ENCODE measurements at places on chromosomes 5 and 9. TPM values are rescaled to one million over a fixed set of nuclear protein-coding genes. Genes with fewer than 3 reads are reported as not detected.

DNA sequence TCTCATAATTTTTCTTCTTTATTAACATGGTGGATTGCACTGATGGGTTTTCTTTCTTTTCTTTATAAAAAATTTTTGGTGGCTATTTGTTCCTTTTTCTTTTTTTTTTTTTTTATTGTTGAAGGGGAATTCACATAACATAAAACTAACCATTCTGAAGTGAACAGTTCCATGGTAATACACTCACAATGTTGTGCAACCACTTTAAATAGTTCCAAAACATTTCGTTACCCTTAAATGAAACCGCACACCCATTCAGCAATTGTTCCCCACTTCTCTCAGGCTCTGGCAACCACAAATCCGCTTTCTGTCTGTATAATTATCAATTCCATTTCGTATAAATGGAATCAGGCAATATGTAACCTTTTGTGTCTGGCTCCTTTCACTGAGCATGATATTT is 11.7 kb upstream of the SETX start:
- no peak for DNase-seq

GRCh38 chr5:150215979-150216944 is 26.4 kb downstream of the SLC6A7 start:
- DNase-seq, result no peak

DNA sequence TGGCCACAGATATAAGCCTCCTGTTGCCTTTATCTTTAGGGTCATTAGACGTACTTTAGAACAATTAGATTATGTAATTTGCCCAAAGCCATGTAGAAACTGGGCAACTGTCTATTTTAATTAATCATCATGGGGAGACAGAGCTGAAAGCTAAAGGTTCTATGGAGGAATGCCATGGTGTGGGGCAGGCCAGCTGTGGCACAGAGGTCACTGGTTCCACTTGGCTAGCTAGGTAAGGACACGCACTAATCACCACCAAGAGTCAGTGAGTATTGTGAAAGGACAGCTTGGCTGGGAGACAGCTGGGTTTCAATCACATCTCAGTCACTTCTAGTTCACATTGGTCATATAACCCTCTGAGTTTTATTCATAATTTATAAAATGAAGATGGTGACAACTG is 81.7 kb downstream of the HMHB1 start:
- no peak for DNase-seq

GRCh38 chr5:172506251-172506650 is 51.9 kb upstream of the SH3PXD2B start:
- no peak for DNase-seq

DNA sequence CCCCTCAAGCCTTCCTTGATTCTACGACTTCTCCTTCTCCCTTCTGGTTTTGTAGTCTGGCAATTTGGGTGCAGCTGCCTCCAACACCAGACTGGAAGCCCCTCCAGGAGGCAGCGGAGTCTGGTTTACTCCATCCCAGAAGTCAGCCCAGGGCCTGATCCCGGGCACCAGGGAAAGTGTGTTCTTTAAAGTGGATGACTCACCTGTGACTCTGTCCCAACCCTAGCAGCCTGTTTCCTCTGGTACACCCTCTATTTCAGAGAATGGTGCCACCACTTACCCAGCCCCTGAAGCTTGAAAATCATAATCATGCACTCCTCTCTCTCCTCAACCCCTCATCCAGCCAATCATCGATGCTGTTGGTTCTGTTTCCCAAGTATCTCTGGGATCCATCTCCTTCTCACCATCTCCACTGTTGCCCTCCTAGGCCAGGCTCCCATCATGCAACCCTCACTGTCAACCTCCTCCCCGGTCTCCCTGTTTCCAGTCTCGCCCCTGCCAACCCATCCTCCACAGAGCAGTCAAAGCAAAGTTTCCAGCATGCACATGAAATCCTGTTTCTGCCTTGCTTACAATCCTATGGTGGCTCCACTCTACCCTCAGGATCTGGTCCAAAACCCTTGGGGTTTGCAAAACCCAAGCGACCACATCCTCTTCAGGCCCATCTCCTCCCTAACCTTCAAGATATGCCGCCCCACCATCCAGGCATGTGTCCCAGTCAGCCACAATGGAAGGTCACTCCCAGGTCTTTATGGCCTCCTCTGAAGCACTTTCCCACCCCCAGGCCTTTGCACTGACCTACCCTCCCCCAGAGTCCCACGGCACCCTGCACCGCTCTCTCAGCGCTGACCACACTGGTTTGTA is 10.5 kb downstream of the LHX6 start:
- DNase-seq, result peak; percentile 53

- peak; percentile 7 for DNase-seq
Measured at GRCh38 chr5:176373100-176373818, 8.0 kb downstream of the ARL10 start.

DNA sequence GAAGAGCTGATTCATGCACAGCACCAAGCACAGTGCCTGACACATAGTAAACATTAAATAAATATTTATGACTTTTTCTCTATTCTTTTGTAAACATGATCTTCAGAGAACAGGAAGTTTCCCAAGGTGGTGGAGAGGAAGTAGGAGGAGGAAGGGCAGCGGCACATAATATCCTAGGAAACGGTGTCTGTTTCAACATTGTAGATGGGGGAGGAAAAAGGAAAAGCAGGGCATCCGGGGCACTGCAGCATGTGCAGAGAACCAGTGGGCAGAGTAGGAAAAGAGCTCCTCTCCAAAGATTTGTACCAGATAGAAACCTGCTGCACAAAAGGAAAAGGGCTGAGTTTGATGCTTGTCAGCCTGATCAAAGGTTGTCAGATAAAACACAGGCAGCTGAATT is 421.7 kb upstream of the ZNF462 start:
- no peak for DNase-seq

DNA sequence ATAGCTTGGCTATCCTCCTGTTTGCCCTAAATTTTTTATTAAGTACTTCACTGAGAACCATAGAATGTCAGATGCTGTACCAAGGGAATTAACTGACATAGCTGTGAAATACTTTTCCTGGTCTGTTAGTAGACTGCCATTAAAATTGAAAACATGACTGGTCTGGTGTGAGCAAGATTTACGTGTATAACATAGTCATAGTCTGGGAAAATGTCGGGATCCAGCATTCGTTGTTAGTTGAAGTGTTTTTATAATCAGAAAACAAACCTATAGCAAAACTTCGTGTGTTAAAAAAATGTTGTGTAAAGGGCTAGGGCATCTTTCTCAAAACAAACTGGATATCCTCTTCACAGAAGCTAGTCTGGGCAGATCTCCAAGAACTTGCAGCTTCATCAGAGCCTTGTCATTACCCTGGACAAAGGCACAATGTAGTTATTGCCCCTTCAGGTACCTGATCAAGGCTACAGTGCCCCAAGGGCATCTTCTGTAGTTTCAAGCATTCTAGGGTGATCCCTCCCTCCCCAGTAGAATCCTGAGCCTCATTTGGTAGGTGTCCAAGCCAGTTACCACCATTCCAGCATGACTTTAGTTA is 454.2 kb upstream of the SGCD start:
- no peak for DNase-seq

- peak; percentile 25 for DNase-seq
Measured at GRCh38 chr5:54443270-54443669, 12.2 kb upstream of the HSPB3 start.

DNA sequence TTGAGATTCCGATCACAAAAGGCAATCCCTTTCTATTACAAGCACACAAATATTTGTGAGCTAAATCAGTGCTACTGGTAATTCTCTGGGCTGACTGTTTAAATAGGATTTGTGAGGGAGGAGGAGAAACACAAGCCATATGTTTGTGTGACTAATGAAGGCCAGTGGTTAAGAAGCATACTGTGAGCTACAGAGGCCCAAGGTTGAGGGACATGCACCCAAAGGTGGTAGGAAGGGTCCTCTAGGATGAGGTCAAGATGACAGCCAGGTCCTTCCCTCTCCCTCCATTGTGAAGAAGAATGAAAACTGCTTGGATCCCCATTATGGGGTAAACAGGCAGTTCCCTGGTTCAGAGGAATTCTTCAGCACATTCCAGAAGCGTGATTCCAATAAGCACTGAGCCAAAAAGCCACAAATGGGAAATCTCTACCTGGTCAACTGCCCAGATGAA is 83.9 kb downstream of the SPOCK1 start:
- DNase-seq, result no peak

Gene APBA1
- total RNA-seq, result 0.81 TPM

GRCh38 chr5:119220576-119221197 is 135.1 kb upstream of the TNFAIP8 start:
- DNase-seq, result no peak

DNA sequence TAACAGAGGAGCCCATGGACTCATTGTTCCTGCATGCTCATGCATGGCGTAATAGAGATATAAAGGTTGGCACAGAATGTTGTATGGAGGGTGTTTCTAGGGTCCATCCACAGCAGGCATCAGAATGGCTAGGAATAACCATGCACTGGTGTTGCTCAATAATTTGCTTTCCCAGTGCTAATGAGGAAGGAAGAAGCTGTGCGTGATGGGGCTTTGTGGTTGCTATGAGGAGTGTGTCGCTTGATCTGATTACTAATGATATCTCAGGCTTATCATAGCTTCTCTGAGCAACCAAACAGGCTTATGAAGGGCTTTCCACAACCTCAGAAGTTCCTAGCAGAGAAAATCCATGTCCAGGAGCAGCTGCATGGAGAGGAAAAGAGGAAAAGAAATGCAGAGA is 151.3 kb upstream of the TRPC7 start:
- DNase-seq, result no peak

- DNase-seq, result peak; percentile 46
Measured at GRCh38 chr5:134649163-134649835, 714 bp downstream of the SEC24A start.

Gene SNCAIP
- 7.4 TPM for total RNA-seq

Gene DMRT3
- not detected for total RNA-seq

Gene NOTCH1
- 33.3 TPM for total RNA-seq
